NCI-H2107 (cell line): ENCODE measurements at places on chromosomes 6 and 20.

- DNase-seq, result no peak
Observed at GRCh38 chr6:32835167-32835893, 3.2 kb downstream of the TAP2 start.

DNA sequence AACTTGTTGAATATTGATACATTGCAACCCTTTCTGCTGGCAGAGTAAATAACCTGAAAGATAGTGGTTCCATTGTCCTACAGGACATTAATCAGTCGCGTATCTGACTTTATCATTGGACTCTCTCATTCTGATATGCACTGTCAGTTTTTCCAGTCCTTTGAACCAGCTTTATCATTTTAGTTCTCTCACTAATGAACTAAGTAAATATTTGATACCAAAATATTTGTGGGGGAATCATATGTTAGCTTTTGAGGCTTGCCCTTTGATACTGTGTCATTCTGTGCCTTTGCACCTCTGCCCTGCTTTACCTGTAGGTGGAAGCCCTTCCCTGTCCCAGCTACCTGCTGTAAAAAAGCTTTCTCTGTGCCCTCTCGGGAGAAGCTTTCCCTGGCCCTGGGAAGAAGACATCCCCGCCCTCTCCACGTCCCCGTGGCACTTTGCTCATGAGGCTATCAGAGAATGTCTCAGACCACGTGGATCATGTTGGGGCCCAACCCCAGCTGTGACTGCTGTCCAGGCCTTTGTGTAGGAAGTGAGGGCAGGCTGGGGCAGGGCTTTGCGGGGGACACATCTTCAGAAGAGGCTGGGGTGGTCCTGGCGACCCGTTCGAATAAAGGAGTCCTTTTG lies 117.8 kb upstream of the NXT1 start:
- no peak for DNase-seq

DNA sequence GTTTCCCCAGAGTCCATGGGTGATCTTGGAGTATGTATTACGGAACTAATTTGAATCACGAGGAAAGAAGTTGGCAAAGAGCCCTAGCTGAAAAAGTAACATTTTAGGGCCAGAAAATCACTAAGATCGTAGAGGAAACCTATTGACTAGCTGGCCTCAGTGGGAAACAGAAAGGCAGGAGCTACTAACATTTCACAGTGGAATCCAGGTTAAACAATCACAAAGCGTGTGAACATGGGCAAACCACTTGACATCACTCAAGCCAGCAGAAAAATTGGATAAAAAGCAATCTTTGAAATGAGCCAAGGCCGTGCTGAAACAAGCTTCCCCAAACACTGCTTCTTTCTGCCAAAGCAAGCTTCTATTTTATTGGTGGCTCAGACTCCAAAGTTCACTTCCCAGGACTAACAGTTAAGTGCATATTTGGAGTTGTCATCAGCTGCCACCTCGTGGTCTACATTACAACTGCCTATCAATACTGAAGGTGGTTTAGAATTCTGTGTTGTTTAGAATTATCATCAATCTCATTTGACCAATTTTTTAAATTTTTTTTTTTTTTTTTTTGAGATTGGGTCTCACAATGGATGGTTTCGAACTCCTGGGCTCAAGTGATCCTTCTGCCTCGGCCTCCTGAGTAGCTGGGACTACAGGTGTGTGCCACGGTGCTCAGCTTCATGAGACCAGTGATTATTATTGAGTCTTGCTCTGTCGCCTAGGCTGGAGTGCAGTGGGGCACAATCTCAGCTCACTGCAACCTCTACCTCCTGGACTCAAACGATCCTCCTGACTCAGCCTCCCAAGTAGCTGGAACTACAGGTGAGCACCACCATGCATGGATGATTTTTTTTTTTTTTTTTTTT lies 10.6 kb downstream of the RPS10 start:
- no peak for DNase-seq

DNA sequence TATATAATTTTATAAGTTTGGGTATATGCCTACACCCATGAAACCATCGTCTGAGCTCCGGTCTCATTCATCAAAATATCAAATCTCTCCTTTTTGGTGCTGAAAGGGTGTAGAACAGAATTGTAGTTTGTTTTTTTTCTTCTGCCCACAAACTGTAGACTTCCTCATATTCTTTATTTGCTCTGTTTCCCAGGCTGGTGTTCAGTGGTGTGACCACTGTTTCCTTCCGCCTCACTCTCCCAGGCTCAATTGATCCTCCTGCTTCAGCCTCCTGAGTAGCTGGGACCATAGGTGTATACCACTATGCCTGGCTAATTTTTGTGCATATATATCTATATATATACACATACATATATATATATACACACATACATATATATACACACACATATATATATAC lies 139.6 kb upstream of the HCRTR2 start:
- DNase-seq, result no peak

DNA sequence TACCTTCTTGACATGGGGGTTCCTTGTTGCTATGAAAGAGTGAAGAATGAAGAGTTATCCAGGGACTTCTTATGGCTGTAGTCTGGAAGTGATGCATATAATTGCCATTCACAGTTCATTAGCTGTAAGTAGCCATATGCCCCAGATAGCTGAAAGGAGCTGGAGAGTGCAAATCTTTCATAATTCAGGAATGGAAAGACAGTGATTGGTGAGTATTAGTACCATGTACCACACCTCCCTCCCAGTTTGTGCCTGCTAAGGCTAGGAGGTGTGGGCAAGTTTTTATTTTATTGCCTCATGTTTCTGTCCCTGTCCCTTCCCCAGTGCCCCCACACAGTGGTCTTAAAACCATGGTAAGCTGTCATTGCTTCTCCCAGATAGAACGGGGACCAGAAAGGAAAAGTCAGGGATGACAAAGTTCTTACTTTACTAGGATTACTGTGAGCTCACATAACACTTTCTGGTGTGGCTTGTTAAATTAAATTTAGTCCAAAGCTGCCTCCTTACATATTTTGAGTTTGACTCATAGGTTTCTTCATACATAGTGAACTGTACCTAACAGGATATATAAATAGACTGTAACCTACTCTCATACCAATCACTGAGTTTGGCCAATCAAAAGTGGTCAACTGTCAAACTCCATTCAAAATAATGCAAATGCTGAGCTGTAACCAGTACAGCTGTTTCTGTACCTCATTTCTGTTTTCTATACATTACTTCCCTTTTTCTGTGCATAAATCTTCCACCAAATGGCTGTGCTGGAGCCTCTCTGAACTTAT lies 119.4 kb downstream of the RFPL4B start:
- no peak for DNase-seq

- DNase-seq, result no peak
Observed at GRCh38 chr6:71855406-71855805, 30.9 kb upstream of the RIMS1 start.

GRCh38 chr6:93684339-93684738 lies 265.0 kb upstream of the EPHA7 start:
- no peak for DNase-seq
